RWPE1 (cell line): ENCODE measurements at places on chromosomes 2 and 18.

DNA sequence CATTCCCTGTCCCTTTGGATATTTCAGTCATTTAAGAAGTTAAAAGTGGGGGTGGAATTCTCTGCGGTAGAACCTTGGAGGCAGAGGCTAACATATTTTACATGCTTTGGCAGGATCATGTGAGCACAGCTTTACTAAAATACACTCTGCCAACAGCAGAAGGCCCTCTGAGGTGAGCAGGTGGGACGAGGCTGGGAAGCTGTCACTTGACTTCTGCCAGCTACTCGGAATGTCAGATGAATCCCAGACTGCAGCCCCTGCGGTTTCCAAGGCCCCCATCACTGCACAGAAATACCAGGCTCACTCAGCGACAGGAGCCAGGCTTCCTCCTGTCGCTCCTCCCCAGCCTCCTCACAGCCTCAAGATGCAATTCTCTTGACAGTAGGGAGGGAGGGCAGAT lies 220.9 kb upstream of the REV1 start:
- no peak for DNase-seq

GRCh38 chr2:167626301-167626700 lies 621.1 kb downstream of the STK39 start:
- DNase-seq = no peak

GRCh38 chr2:48383036-48383435 lies 146.9 kb upstream of the STON1 start:
- DNase-seq = no peak

DNA sequence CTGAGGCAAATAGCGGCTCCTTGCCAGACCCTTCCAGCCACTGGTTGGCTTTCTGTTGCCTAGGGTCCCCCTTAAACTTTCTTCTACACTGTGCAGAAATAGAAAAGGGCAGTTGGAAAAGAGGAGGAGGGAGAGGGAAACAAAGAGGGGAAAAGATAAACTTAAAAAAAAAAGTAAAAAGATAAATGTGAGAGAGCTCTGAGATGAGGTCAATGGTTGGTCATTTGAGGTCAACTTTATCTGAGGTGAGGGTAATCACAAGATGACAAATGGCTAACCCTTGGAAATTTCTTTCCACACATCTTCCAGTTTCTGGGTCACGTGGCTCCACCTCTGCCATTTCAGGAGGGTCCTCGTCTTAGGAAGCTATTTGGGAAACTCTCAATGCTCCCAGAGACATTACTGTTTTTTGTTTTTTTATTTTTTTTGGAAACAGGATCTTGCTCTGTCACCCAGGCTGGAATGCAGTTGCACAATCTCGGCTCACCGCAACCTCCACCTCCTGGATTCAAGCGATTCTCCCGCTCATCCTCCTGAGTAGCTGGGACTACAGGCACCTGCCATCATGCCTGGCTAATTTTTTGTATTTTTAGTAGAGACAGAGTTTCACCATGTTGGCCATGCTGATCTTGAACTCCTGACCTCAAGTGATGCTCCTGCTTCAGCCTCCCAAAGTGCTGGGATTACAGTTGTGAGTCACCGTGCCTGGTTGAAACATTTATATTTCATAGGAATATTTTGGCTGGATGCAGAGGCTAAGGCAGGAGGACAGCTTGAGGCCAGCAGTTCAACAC lies 199.9 kb downstream of the TGIF1 start:
- DNase-seq = peak; percentile 20

DNA sequence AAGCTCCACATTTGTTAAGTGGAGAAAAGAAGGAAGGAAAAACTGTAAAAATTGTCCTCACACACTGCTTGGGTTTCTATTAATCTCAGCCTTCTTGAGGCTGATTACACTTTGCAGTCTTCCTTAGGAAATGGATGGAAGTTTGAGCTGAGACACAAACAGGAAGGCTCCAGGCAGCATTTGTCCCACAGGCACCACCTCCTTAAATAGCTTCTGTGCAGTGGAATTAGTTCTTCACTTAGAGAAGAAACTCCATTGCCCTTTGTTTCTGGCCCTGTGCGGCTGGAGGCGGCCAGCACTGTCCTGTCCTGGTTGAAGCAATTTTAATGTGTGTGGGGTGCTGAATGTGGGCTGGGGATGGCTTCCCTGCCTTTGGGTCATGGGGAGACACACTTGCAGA lies 44.3 kb downstream of the ARHGAP28 start:
- DNase-seq = no peak

- peak; percentile 38 for DNase-seq
Observed at GRCh38 chr18:21489119-21489750, 111.3 kb downstream of the ESCO1 start.

DNA sequence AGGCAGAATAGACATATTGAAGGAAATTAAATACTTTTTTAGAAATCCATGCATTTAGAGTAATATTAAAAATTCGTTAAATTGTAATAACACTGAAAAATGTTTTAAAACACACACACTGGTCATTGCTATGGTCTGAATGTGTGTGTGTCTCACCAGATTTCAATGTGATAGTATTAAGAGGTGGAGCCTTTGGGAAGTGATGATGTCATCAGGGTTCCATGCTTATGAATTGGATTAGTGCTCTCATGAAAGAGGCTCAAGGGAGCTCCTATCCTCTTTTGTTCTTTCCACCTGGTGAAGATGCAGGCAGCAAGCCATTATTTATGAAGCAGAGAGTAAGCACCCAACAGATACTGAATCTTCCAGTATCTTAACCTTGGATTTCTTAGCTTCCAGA lies 441.8 kb downstream of the CDH2 start:
- DNase-seq = no peak

DNA sequence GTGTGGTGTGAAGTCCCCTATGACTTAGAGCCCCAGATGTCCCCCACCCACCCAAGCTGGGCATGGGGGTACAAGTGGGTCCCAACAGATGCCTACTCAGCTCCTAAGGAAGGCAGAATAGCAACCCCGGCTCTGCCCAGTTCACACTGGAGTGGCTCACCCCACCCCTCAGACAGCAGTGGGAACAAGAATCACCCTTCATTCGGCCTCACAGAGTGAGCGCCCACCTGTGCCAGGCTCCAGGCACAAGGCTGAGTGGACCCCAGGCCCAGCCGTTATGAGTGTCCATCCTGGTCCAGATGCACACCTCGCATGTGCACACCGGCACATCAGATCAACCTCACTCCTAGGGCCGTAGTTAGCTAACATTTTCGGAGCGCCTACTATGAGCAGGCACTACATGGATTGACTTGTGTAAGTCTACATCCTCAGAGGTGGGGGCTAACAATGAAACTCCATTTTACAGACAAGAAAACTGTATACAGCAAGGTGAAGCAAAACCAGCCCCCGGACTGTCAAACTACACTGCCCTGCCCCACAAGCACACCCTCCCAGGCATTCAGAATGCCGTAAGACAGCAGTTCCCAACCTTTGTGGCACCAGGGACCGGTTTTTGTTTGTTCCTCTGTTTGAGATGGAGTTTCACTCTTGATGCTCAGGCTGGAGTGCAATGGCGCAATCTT lies 2.8 kb upstream of the ASTL start:
- no peak for DNase-seq

GRCh38 chr2:126907671-126908070 lies 9.0 kb downstream of the TEX51 start:
- DNase-seq = no peak

DNA sequence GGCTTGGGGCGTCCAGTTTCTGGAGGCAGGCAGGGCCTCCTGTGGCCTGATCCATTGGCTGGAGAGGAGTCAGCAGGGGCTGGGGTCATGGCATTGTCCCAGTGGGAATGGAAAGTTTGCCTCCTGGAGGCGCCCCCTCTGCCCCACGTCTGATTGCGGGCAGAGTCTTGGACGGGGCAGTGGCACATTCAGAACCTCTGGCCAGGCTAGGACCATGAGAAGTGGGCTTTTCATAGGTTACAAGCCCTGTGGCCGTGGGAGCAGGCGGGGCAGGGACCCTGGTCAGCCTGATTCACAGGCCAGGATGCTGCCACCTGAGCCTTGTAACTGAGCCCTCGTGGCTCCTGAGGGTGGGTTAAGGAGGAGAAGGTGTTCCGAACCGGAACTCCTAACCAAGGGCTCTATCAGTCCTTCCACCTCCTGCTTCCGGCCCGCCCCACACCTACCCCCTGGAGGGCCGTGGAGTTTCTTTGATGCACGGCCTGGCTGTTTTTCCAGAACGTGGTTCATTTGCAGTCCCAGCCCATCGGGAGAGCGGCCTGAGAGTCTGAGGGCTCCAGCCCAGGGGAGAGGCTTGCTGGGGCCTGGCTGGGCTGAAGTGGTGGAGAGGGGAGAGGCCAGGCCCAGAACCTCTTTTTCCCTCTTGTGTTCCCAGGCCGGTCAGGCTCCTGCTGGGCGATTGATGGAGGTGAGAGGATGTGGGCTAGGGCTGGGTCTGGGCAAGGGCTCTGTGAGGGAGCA lies 43.9 kb upstream of the PLB1 start:
- DNase-seq = no peak

- no peak for DNase-seq
Observed at GRCh38 chr2:172447811-172448493, 20.6 kb downstream of the ITGA6 start.

DNA sequence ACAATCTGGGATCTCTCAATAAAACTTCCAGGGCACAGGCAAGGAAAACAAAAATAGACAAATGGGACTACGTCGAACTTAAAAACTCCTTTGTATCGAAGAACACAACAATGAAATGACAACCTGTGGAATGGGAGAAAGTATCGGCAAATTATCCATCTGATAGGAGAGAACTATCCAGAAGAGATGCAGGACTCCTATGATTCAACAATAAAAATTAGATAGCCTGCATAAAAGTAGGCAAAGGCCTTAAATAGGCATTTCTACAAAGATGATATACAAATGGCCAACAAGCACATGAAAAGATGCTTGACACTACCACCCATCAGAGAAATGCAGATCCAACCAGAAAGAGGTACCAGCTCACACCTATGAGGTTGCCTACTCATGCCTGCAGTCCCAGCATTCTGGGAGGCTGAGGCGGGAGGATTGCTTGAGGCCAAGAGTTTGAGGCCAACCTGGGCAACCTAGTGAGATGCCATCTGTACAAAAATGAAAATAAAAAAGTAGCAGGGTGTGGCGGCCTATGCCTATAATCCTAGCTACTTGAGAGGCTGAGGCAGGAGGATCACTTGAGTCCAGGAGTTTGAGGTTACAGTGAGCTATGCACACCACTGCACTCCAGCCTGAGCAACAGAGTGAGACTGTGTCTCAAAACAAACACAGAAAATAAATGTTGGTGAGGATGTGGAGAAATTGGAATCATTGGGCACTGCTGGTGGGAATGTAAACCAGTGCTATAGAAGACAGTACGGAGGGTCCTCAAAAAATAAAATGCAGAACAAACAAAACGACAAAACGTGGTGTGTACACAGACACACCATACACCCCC lies 21.6 kb downstream of the TWIST2 start:
- DNase-seq = no peak

DNA sequence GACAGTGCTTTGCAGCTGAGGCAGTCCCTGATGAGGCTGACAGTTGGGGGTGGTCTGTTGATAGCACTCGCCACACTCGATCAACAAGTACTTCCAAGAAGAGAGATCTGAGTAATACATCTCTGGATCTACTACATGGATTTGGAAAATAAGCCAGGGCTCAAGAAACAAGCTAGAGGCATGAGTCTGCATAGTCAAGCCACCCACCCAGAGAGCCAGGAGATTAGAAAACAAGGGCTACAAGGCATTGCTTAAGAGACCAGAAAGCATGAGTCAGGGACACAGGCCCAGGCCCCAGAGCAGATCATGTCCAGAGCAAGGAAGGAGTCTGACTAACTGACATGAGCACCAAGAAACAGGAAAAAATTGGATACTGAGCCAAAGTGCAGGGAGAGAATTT lies 196.9 kb upstream of the CWC22 start:
- peak; percentile 19 for DNase-seq

- no peak for DNase-seq
Observed at GRCh38 chr2:41906338-41906725, 141.5 kb upstream of the PKDCC start.

DNA sequence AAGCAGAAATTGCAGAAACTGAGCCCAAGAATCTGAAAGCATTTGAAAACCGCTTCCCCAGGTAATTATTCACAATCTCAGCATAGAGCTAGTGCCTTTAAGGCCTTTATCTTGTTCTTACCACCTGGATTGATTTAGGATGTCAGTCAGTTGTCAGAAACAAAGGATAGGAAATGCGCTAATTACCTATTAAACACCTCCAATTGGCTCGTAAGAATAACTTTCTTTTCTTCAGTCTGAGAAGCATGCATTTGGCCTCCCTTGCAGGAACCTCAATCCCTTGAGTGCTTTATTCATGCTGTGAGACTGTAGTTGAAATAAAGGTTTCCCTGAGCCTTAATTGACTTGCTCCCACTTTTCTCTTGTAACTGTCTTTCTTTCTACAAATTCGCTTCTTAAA lies 400.3 kb upstream of the LRATD1 start:
- no peak for DNase-seq

- DNase-seq = no peak
Observed at GRCh38 chr2:118044103-118044716, 30.3 kb upstream of the CCDC93 start.

GRCh38 chr2:147416099-147416498 lies 428.7 kb upstream of the ACVR2A start:
- DNase-seq = peak; percentile 80

- DNase-seq = no peak
Observed at GRCh38 chr2:71611247-71611646, 157.9 kb downstream of the DYSF start.

- DNase-seq = no peak
Observed at GRCh38 chr2:108267101-108267500, 21.6 kb upstream of the SULT1C2 start.

DNA sequence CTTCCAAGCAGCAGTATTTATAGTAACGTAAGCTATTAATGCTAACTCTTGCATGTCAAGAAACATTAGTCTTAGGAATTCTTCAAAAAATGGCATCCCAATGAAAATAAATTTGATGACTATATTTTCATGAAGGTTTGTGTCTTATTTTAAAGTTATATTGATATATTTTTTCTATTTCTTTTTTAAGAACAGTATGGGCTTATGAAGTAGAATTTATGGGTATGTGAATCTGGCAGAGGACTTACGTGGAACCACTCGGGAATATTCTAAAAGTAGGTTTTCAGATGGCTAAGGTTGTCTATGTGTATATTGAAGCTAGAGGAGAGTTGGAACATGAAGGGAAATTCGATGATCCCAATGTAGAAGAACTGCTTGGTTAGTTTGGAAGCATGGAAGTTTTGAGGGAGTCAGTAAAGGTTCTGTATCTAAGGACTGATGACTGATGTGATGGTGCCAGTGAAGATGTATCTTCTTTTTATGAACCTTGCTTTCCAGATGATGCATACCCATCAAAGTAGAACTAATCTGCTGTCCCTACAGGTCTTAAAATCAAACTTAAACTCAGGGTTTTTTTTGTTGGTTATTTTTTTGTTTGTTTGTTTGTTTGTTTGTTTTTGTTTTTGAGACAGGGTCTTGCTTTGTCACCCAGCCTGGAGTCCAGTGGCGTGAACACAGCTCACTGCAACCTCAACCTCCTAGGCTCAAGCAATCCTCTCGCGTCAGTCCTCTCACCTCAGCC lies 39.5 kb downstream of the DDX1 start:
- no peak for DNase-seq

DNA sequence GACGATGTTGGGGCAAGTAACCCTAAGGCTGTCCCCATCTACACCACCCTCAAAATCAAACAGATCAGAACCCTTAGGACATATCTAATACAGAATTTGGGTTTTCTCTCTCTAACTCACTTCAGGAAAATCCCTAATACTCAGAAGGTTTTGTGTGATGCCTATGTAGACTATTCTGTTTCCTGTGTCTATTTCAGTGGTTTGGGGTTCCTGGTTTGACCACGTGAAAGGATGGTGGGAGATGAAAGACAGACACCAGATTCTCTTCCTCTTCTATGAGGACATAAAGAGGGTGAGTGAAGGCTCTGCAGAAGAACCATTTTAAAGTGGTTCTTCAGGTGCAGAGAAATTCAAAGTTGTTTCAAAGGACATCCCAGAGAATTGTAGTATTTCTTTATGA lies 16.3 kb downstream of the SULT1C2 start:
- no peak for DNase-seq

- DNase-seq = no peak
Observed at GRCh38 chr2:119434664-119435063, 3.0 kb downstream of the TMEM37 start.
